ENCODE measurements at places on chromosomes 1 and 21.

DNA sequence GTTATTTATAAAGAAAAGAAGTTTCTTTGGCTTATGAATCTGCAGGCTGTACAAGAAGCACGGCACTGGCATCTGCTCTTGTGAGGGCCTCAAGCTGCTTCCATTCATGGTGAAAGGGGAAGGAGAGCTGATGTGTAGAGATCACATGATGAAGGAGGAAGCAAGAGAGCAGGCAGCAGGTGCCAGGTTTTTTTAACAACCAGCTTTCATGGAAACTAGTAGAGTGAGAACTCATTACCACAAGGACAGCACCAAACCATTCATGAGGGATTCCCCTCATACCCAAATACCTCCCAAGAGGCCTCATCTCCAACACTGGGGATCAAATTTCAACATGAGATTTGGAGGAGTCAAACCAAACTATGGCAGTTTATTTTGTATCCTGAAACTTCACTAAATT, 85.8 kb upstream of the CAMK1G start:
- DNase-seq, result no peak

GRCh38 chr1:222592171-222592570, 2.4 kb upstream of the TAF1A start:
- DNase-seq, result no peak

DNA sequence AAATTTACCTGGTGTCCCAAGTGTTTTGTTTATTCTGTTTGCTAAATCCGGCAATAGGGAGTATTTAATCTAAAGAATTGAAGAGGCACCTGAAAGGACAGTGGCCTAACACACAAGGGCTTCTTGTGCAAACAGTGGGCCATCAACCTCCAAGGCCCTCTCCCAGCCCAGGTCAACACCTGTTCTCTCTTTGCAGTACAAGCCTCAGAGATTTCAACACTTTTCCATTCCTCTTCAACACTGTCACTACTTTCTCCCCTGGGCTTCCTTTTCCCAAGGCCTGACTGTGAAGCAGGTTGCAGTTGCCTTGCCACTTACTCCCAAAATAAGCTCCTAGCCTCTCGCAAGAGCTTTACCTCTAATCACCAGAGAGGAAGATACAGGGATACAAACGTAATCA, 3.2 kb upstream of the SNAPIN start:
- no peak for DNase-seq

DNA sequence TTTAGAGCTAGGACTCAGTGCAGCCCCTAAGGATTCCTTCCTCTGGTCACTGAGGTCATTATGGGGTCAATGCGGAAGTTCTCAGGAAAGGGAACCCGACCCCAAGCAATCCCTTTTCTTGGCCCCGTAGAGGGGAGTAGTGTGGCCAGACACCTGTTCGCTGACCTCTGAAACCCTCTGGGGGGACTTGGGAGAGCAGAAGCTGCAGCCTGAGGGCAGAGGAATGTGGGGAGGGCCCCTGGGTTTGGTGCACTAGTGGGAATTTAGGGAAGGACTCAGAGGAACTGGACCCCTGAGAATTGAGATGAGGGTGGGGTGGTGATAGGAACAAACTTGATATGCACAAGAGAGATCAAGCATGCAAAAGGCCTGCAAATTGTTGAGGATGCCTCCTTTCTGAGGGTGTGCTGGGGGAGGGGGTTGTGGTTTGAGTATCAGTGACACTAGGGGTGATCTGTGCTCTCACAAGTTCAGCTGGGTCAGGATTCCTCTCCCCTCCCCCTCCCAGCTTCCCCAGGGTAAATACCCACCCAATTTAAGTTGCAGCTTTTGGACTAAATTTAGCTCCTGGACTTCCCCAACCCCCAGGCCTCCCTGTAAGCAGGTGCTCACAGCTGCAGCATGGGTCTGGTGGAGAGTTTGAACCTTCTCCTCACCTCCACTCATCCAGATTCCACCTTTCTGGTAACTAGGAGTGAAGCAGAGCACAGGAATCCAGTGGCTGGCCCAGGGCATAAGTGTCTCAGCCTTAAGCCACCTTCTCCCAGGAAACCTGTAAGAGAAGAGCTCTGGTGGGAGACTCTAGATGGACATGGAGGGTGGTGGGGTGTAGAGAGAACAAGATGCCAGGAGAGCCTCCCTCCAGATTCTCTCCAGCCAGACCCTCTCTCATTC, 13.5 kb downstream of the ADAMTSL4 start:
- DNase-seq, result peak; percentile 45

DNA sequence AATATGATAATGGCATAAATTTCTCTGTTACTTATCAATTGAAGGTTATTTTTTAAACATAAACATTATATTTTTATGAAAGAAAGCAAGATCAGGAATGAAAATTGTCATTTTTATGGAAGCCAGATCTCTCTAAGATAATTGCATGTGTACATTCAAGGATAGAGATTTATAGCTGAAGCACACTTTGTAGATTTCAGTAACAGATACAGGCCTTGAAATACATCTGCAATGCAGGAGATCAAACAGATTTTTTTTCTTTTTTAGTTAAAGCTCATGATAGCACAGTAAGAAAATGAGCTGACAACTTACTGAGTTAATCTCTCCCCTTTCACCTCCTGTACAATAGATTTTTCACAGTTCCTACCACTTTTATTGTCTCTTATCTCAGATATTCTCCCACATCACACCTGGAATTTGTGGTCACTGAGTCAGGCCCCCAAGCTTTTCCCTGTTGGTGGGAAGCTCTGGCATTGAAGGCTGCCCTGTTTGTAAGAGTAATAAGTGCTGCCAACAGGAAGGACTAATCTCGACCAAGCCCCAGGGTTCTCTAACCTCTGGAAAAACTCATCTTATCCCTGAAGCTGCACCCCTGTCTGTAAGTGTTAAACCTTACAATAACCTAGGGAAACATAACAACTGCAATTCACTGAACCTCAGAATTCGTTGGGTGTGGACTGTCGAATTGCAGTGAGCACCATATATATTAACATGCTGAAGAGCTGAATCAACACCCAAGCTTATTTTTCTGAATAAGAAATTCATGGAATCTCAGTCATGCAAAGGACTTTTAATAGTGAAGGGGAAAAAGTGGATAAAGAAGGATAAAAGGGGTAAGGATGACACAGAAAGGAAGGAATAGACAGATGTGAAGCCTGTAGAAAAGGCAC, 599.0 kb downstream of the LMO4 start:
- DNase-seq, result no peak

DNA sequence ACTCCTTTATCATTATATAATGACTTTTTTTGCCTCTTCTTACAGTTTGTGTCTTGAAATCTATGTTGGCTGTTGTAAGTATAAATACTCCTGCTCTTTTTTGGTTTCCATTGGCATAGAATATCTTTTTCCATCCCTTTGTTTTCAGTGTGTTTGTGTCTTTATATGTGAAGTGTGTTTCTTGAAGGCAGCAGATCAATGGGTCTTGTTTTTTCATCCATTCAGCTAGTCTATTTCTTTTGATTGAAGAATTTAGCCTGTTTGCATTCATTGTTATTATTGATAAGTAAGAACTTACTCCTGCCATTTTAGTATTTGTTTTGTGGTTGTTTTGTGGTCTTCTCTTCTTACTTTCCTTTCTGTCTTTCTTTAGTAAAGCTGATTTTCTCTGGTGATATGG, 322.8 kb downstream of the PLA2G4A start:
- DNase-seq, result no peak

DNA sequence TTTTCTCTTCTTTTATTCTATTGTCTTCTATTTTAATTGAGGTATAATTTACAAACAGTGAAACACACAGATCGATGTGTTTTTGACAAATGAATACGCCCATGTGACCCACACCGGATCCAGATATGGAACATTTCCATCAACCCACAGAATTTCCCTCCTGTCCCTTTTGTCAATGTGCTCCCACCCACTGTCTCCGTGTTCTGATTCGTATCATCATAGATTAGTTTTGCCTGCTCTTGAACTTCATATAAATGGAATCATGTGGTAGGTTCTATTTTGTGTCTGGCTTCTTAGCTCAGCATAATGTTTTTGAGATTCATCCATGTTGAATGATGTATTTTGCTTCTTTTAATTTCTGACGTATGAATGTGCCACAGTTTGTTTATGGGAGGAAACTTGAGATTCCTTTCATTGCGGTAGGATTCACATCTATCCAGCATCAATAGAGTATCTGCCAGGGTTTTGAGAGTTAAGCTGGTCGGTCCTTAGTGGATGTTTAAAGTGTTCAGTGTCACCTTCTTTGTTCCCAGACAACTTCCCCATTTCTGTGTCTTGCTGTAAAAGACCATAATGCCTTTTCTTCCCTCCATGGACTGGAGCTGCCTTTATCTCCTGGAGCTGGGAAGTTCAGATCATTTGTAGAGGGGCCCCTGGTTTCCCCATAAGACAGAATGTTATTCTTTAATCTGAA, 14.7 kb downstream of the NAV1 start:
- DNase-seq, result no peak

DNA sequence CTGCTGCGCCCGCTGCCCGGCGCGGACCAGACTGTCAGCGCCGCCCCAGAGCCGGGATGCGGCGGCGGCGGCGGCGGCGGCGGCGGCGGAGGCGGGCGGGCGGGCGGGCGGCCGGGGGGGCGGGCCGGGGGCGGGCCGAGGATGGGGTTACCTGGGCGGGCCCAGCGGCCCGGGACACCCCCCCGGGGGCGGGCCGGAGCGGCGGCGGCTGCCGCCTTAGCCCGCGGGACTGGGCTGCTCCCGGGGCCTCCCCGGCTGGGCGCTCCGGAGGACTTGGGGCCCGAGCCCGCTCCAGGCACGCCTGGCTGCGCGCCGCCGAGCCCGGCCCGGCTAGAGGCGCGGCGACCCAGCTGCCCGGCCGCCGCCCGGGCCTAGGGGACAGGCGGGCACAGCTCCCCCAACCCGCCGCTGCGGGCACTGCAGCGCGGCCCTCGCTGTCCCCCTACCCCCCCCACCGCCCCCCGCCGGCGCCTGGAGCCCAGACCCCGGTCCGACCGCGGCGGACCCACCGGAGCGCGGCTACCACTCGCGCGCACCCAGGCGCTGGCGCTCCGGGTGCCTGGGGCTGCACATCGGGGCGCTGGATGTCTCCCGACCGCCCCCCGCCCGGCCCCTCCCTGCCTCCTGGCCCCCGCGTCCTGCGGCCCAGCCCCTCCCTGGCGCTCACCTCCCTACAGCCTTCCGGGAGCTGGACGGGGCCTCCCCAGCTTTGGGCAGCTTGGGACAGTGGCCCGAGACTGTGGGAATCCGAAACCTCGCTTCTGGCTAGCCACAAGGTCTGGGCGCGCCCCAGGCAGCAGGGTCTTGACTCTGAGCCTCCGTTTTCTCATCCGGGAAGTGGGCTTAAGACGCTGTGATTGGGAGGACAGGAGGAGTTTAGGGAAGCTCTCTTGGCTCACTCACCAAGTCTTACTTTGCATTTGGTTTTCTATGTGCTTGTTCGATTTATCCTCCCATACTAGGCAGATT, at the start of gene WNT4:
Gene WNT4 (minus strand): TSS at position 33 of the 969 bp plus-strand sequence. CDS start 175 bp downstream, outside the sequence.
- DNase-seq, result no peak

- DNase-seq, result no peak
Observed at GRCh38 chr1:246153796-246154212, 353.3 kb downstream of the SMYD3 start.

DNA sequence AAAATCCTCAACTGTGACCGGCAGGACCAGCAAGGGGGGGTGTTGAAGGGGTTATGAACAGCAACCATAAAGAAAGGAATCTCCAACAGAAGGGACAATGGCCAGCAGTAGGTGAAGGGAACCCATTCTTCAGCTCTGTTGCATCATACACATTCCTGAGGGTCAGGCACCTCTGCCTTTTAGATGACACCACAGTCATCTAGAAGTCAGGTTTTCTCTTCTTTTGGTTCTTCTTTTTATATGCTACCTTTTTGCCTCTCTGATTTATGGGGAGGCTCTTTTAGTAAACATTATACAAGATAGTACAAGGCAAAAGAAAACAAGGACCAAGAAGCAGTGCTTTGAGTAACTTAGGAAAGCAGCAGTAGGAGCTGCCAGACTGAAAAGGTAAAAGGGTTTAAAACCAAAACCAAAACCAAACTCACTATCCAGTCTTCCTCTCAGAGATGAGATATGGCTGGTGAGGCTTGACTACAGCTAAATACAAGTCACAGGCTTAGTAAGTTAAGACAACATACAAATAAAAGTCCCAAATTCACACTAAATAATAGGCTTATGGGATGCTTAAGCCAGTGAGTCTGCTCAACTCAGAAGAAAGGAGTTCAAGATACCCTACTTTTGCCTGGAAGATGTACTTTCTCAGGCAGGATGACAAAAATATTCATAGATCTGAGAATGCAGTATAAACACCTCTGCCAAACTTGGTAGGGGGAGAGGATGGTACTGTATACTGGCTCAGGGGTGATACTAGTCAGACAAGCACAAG, 4.1 kb downstream of the TEX38 start:
- DNase-seq, result no peak

DNA sequence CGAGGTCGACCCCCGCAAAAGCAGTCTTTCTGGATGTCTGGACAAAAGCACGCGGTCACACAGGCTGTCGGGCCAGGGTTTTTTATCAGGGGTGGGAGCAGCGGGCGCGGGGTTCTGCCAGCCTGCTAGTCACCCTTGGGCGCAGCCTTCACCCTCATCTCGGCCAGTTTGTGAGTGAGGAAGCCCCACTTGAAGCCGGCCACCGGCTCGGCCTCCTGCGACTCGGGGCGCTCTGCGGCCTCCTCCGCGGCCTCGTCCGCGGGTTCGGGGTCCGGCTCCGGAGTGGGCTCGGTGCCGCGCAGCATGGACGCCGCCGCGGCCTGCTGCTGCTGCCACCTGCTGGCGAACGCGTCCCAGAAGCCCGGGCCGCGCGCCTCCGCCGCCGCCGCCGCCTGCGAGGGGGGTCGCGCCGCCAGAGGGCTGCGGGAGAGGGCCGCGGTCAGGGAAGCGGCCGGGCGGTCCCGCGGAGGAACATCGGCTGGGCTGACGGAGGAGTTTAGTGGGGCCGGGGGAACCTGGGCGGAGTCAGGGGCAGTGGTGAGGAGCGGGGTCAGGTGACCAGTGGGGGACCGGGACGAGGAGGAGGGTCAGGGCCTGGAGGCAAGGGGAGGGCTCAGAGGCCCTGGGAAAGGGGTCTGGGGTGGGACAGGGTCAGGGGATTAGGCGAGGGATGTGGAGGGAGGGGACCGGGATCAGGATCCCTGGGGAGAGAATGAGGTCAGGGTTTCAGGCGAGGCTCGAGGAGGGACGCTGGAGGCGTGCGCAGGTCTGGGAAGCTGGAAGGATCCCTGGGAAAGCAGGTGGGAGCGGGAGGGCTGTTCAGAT, 4.5 kb downstream of the C1orf232 start:
- DNase-seq, result no peak

- no peak for DNase-seq
Observed at GRCh38 chr1:62726011-62726442, 37.8 kb upstream of the DOCK7 start.

DNA sequence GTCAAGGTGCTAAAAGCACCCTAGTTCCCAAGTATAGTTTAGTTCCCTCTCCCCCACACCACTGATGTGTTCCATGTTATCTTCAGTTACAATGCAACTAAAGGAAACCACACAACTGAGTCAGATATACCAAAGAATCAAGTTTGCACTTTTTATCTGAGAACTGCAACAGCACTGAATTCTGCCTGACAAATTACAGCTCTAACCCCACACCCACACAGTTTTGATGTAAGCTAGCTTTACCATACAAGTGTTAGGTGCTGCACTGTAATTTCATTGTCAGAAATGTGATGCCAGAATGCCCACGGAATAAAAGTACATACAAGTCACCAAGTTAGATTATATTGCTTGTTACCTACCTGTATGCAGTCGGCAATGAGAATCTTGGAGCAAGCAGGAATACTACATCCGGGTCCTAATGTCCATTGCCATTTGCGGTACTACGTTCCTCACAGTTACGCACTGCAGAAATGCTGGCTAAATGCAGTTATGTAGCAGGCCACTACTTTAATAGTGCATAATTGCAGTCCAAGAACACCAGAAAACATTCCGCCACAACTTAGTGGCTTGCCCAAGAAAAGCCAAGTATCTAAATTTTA, 12.1 kb downstream of the SFPQ start:
- peak; percentile 87 for DNase-seq
